Left kidney (tissue), 8 donors: ENCODE measurements at places on chromosomes 1 and 21. TPM values are rescaled to one million over a fixed set of nuclear protein-coding genes. Genes with fewer than 3 reads are reported as not detected.

GRCh38 chr1:52927212-52928014, at the start of gene SCP2:
Gene SCP2, plus strand, starts transcription at chr1:52927276. Its CDS starts 121 bp downstream, at chr1:52927397.
- no peak for DNase-seq

GRCh38 chr1:63261736-63262458, 60.5 kb upstream of the FOXD3 start:
- no peak for DNase-seq

DNA sequence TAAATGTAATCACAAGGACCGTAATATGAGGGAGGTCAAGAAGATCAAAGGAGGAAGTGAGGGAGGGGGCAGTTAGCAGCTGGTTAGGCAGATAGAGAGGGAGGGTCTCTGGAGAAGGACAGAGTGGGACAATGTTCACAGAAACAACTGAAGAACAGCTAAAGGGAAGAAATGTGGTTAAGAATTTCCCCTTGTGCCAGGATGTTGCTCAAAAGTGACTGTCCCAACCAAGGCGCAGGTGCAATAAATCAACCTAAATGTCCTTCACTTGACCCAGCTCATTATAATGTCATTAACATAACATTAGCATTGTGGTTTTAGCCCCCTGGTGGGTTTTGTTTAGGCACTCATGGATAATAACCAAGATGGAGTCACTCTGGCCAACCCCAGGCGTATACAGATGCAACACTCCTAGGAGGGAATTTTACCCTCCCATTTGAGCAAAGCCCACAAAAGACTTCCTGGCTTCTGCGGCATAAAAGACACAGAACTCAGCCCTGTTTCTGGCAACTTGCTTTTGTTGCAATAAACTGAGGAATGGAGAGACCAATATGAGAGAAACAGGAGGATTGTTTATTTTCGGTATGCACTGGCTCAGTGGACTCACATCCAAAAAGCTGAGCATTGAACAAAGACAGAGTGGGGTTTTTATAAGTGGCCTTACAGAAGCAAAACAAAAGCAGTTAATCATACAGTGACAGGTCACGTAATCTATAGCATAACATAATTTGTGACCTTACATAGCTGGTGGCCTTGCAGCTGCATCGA, 7.3 kb upstream of the CA6 start:
- no peak for DNase-seq

DNA sequence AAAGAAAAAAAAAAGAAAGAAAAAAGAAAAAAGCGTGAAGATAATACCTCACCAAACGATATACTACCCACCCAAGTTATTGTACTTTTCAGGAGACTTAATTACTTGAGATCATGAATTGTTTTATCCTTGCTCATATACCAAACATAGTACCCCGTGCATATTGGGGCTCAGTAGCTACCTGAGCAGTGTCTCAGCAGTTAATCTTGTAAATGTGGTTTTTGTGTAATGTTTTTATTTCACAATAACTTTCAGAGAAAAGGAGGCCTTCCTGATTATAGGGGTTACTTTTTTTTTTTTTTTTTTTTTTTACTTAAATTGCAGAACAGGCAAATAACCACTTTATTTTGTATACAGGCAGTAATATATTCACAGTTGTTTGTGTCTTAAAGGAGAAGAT, 80.3 kb downstream of the OSBPL9 start:
- DNase-seq, result no peak

- no peak for DNase-seq
Measured at GRCh38 chr1:233078396-233078795, 128.0 kb downstream of the NTPCR start.

DNA sequence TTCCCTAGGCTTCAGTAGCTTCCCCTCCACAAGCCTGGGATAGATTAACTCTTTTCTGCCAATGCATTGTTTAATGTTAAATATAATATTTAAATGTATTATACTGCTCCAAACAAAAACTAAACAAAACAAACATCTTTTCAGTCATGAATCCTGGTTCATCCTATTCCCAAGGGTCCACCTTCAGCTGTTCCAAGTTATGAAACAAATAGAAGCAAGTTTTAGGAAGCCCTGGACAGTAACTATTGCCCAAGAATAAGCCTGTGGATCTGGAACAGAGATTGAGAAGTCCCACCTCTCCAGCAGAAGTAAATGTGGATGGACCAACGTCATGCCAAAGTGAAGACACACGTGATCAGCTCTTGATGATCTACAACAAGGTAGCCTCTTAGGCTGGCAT, 408.1 kb downstream of the SETD4 start:
- DNase-seq, result no peak

DNA sequence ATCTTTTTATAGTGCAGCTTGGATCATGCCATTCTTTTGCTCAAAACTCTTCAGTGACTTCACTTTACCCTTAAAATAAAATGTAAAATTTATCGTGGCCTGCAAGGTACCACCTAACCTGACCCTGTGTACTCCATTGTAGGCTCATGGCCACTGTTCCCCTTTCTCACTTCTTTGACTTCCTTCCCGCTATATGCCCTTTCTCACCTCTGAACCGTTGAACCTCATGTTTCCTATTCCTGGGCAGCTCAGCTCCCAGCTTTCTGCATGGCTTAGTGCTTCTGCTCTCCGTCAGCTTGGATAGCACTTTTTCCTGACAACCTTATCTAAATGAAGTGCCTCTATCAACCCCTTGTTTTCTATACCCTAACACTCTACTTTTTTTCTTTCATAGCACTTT, 61.1 kb upstream of the GPR25 start:
- no peak for DNase-seq

DNA sequence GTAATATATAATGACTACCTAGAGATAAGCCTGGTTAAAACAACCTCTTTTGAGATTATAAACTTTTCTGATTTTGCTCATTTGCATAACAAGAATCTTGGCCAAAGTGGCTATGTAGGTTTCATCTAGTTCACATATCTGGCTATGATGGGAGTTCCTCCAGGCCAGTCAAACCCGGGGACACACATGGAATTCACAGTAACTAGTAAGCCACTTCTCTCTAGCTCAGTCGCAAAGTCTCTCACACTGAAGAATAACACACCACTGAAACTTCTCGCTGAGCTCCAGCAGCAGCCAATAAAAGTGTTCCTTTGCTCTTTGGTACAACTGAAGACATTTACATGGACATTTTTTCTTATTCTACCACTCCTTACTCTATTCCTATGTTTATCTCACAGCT, 36.0 kb upstream of the GRIK1 start:
- DNase-seq, result no peak

DNA sequence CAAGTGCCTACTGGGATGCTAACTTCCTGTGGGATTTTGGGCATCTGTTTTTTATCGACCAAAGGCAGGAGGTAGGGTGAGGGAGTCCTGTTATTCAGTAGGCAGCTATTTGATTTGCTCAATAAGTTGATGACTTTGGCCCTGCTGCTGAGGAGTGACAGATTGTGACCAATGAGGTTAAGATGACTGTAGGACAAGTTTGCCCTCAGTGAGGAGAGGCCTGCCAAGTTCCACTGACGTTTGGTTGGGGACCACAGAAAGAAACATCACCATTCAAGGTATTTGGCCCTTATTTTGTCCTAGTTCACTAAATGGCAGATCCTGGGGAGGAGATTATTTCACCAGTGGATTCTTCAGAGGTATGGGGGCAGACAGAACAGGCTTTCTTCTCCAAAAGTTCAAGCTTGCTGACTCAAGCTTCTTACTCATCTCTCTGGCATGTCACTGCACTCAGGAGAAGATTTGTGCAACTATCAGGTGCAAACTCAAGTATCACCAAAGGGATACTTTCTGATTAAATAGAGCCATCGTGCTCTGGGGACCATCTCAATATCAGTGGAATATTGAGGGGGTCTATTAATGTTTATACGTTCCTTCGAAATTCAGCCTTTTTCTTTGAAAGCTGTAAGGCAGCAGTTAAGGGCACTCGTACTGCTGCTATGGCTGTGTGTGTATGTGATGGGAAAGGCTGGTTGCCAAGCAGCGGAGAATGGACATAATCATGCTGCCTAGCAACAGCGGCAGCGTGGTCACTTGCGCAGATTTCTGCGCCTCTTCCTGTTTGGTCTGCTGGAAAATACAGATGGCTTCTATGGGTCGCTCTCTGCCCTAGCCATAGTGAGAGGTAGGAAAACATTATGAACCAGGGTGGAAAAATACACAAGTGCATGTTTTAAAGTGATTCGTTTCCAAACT, 78.7 kb downstream of the PBX1 start:
- no peak for DNase-seq

DNA sequence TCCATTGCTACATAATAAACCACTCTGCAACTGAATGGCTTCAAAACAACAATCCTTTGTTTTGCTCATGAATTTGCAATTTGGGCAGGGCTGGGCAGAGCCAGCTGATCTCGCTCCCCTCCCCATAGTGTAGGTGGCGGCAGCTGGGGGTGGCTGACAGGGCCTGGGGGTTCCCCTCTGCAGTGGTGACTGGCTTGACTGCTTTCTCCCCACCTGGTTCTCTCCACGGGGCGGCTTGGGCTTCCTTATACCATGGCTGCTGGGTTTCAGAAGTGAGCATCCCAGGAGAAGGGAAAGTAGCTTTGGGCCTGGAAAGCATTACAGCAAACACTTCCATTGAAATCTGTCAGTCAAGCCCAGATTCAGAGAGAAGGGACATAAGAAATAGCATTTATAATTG, 129.7 kb upstream of the ZBTB40 start:
- DNase-seq, result no peak

DNA sequence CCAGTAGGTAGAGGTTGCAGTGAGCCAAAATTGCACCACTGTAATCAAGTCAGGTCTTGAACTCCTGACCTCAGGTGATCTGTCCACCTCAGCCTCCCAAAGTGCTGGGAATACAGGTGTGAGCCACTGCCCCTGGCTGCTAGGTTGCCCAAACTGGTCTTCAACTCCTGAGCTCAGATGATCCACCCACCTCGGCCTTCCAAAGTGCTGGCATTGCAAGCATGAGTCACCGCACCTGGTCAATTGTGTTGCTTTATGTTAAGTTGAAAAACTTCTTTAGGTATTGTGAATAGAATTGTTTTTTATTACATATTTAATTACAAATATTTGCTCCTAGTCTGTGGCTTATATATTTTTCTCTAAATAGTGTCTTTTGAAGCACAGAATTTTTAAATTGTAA, 80.5 kb downstream of the PRKAB2 start:
- no peak for DNase-seq

GRCh38 chr1:211609120-211610024, 30.4 kb upstream of the SLC30A1 start:
- DNase-seq, result no peak

GRCh38 chr1:165189011-165189410, 167.5 kb downstream of the LMX1A start:
- no peak for DNase-seq

GRCh38 chr1:107557095-107557494, 407.9 kb downstream of the VAV3 start:
- no peak for DNase-seq

DNA sequence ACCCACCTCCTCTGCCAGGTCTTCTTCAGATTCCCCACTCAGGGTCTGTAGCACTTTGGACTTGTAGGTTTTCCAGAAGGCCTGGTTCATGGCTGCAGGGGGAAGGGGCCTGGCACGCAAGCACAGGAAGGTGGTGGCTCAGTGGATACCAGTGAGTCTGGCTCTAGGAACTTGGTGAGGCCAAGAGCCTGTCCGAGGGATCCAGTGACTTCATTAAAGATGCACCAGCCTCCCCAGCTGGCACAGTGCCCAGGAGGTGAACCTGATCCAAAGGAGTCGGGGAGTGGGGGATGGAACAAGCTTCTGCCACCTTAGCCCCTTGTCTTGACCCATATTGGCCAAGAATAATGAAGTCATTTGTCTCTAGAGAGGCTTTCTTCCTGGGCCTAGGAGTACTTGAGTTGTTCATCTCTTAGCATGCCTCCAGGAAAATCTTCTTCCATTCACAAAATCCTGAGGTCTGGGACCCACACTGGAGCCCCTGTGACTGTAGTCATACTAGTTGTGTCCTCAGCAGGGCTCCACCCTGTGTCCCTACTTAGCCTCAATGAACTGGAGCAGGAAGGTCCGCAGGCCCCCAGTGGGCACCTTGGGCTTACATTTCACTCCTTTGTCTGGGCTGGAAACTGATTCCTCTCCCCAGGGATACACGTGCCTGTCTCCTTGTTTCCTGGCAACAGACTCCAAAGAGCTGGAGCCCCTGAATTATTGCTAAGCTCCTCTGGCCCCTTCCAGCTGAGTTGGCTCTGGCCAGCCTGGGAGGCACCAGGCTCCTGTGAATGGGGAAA, at the start of gene C1orf232:
Gene C1orf232 (minus strand): TSS at position 554 of the 788 bp plus-strand sequence. CDS start 464 bp downstream, at position 90.
- DNase-seq, result no peak

DNA sequence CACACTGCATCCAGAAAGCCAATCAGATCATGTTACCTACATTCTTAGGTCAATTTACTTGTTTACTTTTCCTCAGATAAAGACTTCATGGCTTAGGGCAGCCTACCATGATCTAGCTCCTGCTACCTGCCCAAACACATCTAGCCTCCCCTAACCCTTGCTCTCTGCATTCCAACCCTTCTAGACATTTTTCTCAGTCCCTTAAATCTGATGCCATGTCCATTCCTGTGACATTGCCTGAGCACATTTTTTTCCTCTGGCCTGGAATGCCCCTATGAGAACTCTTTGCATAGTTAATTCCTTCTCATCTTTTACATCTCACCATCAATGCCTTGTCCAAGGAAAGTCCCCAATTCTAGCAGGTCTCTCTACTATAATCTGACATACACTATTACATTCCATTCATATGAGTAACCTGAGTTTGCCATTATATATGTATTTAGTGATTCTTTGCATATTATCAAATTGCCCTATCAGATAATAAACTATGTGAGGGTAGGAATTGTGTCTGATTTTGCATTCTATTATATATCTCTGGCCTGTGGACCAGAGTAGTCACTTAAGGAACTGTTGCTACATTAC, 166.9 kb downstream of the COL11A1 start:
- no peak for DNase-seq

DNA sequence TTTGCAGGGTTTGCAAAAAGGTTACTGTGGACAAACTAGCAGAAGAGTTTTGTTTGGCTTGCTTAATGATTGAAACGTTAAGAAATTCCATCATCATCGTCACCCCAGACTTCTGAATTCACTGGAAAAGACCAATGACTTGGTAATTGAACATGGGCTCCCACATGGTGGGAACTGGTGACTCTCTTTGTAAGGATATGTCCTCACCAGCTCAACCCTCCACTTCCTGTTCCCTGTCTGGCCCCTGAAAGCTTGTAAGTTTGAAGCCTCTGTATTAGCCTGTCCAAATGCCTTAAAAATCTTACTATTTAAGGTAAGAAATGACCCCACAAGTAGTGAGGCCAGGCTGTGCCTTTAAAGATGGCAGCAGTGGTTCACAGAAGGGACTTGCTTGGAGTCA, 9.7 kb downstream of the SYT6 start:
- no peak for DNase-seq

Gene NFASC
- polyA plus RNA-seq, result 34.4 TPM

Gene TMOD4
- polyA plus RNA-seq, result 1.7 TPM

Gene OSCP1
- 29.7 TPM for polyA plus RNA-seq

Gene VWA5B1
- polyA plus RNA-seq, result 2.5 TPM

Gene SLC5A9
- polyA plus RNA-seq, result 20.6 TPM

Gene LCE1D
- polyA plus RNA-seq, result not detected

Gene SLC25A34
- 3.9 TPM for polyA plus RNA-seq

Gene TRIM63
- 1.2 TPM for polyA plus RNA-seq

Gene IGSF9
- 15.6 TPM for polyA plus RNA-seq

Gene INAVA
- polyA plus RNA-seq, result 33.8 TPM

Gene WDR64
- 0.58 TPM for polyA plus RNA-seq

Gene ADGRB2
- polyA plus RNA-seq, result 12.1 TPM

Gene DLGAP3
- polyA plus RNA-seq, result 1.9 TPM

Gene PDC
- polyA plus RNA-seq, result 0.35 TPM

Gene KLHDC9
- polyA plus RNA-seq, result 15.0 TPM
